Activated naive CD8-positive, alpha-beta T cell treated with anti-CD3 and anti-CD28 coated beads for 36 hours (primary cell): ENCODE measurements at places on chromosomes 2 and 18. TPM values are rescaled to one million over a fixed set of nuclear protein-coding genes. Genes with fewer than 3 reads are reported as not detected.

DNA sequence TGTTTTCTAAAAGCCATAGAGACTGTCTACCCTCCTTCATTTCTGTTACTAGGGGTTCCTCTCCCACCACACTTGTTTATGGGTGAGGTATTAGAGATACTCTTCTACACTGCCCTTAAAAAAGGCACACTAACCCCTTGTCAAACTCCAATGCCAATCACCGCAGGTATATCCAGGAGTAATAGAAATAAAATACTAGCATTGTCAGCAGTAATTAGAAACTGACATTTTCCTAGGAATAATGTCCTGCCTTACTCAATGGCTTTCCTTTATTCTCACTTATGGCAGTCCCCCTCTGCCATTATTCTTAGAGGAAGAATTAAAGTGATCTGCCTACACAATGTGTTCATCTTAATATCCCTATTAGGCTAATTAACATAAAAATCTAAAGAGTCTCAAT is 5.0 kb upstream of the BUB1 start:
- no peak overlapping the region for H3K27ac ChIP-seq
- DNase-seq, result no peak
- no peaks in the 10 kb centered on the region for H3K36me3 ChIP-seq
- peaks cover 11% of the 10 kb centered on the region for H3K27me3 ChIP-seq

DNA sequence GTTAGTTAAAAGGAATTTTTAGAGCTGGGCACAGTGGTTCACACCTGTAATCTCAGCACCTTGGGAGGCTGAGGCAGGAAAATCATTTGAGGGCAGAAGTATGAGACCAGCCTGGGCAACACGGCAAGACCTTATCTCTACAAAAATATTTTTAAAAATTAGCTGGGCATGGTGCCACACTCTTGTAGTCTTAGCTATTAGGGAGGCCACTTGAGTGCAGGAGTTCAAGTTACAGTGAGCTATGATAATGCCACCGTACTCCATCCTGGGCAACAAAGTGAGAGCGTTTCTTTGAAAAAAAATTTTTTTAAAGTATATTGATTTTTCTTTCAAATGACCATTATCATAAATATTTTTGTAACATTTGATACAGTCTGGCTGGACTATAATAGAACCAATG is 93.6 kb upstream of the FAM117B start:
- no peaks in the 10 kb centered on the region for H3K27me3 ChIP-seq
- H3K4me1 ChIP-seq, result peaks cover 8% of the 10 kb centered on the region
- no peak overlapping the region for H3K27ac ChIP-seq
- no peak overlapping the region for H3K4me3 ChIP-seq

DNA sequence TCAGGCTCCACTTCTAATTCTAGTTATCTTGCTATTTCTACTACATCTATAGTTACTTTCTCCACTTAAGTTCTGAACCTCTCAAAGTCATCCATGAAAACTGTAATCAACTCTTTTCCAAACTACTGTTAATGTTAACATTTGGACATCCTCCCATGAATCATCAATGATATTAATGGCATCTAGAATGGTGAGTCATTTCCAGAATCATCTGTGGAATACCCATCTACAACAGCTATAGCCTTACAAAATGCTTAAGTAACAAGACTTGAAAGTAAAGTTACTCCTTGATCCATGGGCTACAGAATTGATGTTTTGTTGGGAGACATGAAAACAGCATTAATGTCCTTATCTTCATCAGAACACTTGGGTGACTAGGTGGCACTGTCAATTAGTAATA is 35.4 kb downstream of the BARD1 start:
- H3K27ac ChIP-seq, result no peak overlapping the region
- no peaks in the 10 kb centered on the region for H3K4me1 ChIP-seq
- no peak for DNase-seq
- H3K36me3 ChIP-seq, result peaks cover 39% of the 10 kb centered on the region
- H3K27me3 ChIP-seq, result no peaks in the 10 kb centered on the region

GRCh38 chr18:39991696-39992265 is 1963.3 kb upstream of the PIK3C3 start:
- H3K27ac ChIP-seq, result no peak overlapping the region
- no peaks in the 10 kb centered on the region for H3K4me1 ChIP-seq
- no peak overlapping the region for H3K4me3 ChIP-seq
- DNase-seq, result no peak

GRCh38 chr2:215811003-215811402 is 202.3 kb downstream of the MREG start:
- H3K4me3 ChIP-seq, result peak overlapping the region; percentile 34
- H3K36me3 ChIP-seq, result no peaks in the 10 kb centered on the region
- no peak overlapping the region for H3K27ac ChIP-seq

DNA sequence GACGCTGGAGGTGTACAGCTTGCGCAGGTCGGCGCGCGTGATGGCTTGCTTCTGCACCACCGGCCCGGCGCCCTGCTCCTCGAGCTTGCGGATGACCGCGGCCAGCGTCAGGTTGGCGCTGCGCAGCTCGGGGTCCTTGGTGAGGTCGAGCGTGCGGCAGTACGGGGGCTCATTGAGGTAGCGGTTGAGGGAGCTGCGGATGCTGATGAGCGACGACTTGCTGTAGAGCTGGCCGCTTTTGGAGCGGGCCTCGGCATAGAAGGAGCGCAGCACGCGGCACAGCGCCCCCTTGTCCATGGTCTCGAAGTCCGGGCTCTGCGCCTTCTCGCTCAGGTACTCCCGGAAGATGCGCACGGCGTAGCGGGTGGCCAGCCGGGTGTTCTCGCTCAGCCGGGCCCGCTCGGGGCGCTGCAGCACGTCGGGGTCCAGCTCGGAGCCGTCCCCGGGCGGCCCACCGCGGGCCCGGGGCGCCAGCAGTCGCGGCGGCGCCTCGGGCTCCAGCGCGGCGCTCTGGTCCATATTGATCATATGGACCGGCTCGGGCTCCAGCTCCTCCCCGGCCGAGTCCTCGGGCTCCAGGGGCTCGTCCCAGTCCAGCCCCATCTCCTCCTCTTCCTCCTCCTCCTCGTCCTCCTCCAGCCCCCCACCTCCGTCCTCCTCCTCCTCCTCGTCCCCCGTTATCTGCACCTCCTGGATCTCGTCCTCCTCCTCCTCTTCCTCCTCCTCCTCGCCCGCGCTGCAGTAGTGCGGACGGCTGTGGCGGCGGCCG is 523 bp downstream of the KCTD1 start:
- H3K4me1 ChIP-seq, result peaks cover 31% of the 10 kb centered on the region
- peak overlapping the region; percentile 88 for H3K4me3 ChIP-seq
- H3K27me3 ChIP-seq, result peaks cover 39% of the 10 kb centered on the region
- DNase-seq, result peak; percentile 71
- H3K27ac ChIP-seq, result no peak overlapping the region

- DNase-seq, result no peak
- no peak overlapping the region for H3K27ac ChIP-seq
- H3K4me3 ChIP-seq, result no peak overlapping the region
- H3K27me3 ChIP-seq, result peaks cover 8% of the 10 kb centered on the region
- no peaks in the 10 kb centered on the region for H3K36me3 ChIP-seq
Measured at GRCh38 chr2:67451086-67451832, 54.1 kb downstream of the ETAA1 start.

- H3K27ac ChIP-seq, result no peak overlapping the region
- H3K4me1 ChIP-seq, result no peaks in the 10 kb centered on the region
- H3K36me3 ChIP-seq, result no peaks in the 10 kb centered on the region
Measured at GRCh38 chr18:57898506-57899124, 95.5 kb upstream of the ATP8B1 start.

- no peaks in the 10 kb centered on the region for H3K4me1 ChIP-seq
- no peak overlapping the region for H3K27ac ChIP-seq
- no peaks in the 10 kb centered on the region for H3K36me3 ChIP-seq
- no peak for DNase-seq
- H3K4me3 ChIP-seq, result no peak overlapping the region
Measured at GRCh38 chr2:164933671-164934189, 21.6 kb downstream of the SLC38A11 start.

GRCh38 chr2:199757233-199757870 is 93.6 kb downstream of the FTCDNL1 start:
- no peaks in the 10 kb centered on the region for H3K4me1 ChIP-seq
- no peak overlapping the region for H3K4me3 ChIP-seq
- peaks cover 8% of the 10 kb centered on the region for H3K27me3 ChIP-seq
- H3K27ac ChIP-seq, result no peak overlapping the region

LIMS3 gene
- total RNA-seq, result 0.72 TPM

RIT2 gene
- not detected for total RNA-seq

KHK gene
- 12.8 TPM for total RNA-seq

RRM2 gene
- total RNA-seq, result 414 TPM

SNED1 gene
- total RNA-seq, result 0.91 TPM

TRIP12 gene
- 262 TPM for total RNA-seq
